Stimulated activated CD8-positive, alpha-beta memory T cell treated with anti-CD3 and anti-CD28 coated beads, Interleukin-7, amount 100 ng/mL, for 1 hour (primary cell): ENCODE measurements at places on chromosomes 16 and 17.

DNA sequence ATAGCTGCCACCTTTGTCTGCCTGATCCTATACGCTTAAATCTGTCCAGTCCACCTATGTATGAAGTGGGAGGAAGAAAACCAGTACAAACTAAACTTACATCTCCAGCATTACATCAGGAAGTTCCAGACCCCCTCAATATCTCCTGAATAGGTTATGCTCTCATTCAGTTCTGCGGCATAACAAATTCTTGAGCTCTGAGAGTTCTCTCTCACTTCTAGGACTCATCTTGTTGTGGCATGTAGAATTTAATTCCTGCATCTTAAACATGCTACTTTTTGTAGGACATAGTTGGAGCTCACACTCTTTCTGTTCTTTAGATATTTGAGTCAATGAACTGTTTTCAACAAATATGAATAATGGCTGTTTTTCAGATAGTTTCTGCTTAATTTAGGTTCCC is 662.5 kb downstream of the CDH11 start:
- DNase-seq = no peak

- no peak for DNase-seq
These were observed 20.8 kb upstream of the PEMT start for GRCh38 chr17:17612085-17613022.

GRCh38 chr16:75309899-75310430 is 58.5 kb upstream of the BCAR1 start:
- DNase-seq = no peak

GRCh38 chr16:57239107-57239506 is 6.0 kb upstream of the ARL2BP start:
- DNase-seq = no peak

- no peak for DNase-seq
These were observed 648 bp upstream of the ERCC4 start for GRCh38 chr16:13919330-13919682.

DNA sequence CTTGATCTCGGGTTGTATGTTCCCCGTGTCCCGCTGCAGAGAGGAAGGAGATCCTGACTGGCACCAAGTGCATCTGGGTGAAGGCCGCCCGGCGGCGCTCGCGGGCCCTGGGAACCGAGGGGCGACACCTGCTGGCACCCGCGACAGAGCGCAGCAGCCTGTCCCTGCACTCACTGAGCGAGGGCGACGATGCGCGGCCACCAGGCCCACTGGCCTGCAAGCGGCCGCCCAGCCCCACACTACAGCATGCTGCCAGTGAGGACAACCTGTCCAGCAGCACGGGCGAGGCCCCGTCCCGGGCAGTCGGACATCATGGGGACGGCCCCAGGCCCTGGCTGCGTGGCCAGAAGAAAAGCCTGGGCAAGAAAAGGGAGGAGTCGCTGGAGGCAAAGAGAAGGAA is 7.5 kb downstream of the BTBD17 start:
- DNase-seq = peak; percentile 22

- no peak for DNase-seq
These were observed 136.9 kb upstream of the DYNLRB2 start for GRCh38 chr16:80403894-80404293.

DNA sequence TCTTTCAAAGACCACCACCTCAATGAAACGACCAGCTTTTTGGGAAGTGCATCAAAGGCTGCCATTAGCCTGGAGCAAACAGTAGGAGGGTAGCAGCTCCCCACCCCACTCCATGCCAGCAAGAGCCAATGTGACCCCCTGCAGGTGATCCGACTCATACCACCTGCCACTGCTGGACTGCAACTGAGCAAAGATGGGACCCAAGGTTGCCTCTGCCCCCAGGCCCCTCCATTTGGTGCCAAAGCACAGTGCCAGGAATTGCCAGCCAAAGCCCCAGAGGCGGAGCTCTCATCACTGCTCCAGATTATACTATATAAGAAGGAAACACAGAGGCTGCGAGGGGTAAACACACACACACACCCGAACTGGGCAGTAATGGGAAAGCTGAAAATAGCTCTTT is 8.3 kb downstream of the PITPNM3 start:
- DNase-seq = no peak

DNA sequence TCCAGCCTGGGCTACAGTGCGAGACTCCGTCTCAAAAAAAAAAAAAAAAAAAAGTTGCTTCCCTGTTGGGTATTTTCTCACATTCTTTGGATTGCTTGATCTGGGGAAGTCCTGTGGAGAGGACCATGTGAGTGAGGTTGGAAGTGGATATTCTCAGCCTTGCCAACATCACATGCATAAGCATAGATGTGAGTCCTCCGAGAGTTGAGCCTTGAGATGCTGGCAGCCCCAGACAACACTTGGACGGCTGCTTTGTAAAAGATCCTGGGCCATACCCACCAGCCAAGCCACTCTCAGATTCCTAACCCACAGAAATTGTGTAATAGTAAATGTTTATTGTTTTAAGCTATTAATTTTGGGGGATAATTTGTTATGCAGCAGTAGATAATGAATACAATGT is 1570.0 kb upstream of the GOT2 start:
- DNase-seq = no peak

DNA sequence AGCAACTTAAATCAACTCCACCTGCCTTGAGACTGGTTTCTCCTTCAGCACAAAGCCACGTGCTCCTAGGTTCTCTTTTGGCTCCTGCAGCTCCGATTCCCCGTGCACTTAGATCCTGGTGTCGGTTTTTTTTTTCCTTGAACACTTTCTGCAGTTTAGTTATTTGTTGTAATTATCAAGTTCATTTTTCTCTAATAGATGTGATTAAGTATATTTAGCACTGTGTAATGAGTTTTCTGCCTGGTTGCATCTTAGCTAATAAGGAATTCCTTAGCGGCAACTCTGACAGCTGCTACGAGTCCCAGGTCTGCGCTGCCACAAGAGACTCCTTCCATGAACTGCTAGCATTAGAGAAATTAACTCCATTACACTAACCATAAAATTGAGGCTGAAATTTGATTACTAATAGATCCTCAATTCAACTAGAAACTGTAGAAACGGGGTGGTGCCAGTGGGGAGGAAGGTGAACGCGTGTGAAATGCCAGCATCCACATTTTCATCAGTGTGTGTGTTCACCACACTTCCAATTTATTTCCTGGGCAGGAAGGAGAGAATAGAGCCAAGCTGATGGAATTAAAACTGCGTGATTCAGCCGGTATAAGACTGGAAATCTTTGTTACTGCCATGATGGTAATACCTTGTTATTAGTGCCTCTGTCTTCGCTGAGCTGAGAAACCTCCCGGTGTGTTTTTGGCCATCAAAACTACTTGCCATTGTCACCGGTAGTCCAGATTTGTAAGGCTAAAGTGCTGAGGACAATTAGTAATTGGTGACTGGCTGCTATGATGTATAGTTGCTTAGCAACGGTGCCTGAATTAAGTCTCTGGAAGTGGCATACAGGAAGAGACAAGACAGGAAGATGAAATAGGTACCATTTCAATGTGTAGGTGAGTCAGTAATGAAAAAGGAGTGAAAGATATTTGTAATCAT is 232.4 kb downstream of the IRX3 start:
- no peak for DNase-seq

DNA sequence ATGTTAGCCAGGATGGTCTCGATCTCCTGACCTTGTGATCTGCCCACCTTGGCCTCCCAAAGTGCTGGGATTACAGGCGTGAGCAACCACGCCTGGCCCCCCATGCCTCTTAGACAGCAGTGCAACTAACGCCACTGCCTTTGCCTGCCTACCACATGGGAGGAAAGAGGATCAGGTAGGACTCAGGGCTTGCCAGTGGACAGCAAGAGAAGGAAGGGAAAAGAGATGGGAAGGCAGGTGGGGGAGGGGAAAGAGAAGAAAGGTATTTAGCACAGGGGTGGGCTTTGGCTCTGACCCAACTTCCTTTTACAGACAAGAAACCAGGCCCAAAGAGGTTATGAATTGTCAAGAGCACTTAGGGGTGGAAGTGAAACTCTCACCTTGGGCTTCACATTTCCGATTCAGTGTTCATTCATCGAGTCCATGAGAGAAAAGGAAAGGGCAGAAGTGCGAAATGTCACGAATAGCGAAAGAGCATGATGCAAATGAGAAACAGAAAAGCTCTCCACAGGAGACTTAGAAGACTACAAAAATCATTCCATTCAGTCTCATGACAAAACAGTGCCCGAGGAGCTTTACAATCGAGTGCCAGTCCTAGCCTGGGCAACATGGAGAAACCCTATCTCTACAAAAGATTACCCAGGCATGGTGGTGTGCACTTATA is 36.4 kb downstream of the CDK5R1 start:
- no peak for DNase-seq

DNA sequence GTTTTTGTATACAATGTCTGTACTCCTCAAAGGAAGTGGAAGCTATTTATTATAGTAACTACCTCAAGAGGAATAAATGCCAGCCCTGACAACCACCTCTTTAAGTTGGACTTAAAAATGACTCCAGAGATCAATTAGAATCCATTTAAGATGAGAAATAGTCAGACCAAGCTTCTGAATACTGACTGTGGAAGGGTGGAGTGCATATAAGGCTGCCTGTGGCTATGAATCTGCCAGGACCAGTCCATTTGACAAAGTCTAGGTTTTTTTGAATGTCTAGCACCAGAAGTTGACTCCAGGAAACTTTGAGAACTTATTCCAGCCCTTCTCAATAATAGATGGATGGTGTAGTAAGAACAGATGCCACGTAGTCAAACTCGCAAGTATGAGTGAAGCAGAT is 15.0 kb downstream of the OGFOD1 start:
- no peak for DNase-seq

DNA sequence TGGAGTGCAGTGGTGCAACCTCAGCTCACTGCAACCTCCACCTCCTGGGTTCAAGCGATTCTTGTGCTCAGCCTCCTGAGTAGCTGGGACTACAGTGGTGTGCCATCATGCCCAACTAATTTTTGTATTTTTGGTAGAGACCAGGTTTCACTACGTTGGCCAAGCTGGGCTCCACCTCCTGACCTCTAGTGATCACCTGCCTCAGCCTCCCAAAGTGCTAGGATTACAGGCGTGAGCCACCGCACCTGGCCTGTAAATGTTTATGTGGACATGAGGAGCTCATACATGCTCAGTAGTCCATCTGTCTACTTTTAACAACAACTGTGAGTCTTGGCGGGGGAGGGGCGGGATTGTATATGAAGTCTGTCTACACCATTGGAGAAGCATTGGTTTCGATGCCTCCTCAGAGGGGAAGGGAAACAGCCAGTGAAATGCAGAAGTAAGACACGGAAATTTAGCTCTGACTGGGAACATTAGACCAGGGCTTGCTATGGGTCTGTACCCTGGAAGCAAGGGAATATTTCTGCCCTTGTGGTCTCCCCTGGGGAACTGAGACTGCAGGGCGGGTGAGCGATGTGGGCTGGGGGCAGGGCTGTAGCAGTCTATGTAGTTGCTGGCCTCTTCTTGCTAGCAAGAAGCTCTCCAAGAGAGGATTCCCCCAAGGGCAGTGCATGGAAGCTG is 9.3 kb downstream of the NUBP1 start:
- no peak for DNase-seq

DNA sequence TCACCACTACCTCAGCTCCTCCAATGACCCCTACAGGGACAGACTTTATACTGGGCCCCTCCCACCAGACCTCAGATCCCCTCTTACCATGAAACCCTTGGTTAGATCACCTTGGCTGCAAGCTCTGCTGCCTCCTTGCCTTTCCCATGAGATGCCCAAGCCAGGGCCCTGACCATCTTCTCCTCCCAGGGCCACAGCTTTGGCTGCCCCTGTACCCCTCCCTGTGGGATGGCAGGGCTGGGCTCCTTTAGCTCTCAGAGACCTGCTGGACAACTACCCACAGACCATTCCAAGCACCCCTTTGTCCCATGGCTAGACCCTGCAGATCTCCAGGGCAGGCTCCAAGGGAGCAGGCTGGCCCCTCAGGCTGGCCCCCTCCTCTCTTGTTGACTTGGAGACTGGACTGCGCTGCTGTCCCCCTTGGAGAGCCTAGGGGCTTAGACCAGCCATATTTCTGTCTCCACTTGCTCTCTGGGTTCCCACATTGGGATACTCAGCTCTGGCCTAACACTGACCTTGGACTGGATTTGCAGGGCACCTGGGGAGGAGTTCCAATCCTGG is 1692.7 kb downstream of the TP53TG3F start:
- no peak for DNase-seq

GRCh38 chr16:57614536-57614935 is 13.9 kb upstream of the ADGRG1 start:
- no peak for DNase-seq

DNA sequence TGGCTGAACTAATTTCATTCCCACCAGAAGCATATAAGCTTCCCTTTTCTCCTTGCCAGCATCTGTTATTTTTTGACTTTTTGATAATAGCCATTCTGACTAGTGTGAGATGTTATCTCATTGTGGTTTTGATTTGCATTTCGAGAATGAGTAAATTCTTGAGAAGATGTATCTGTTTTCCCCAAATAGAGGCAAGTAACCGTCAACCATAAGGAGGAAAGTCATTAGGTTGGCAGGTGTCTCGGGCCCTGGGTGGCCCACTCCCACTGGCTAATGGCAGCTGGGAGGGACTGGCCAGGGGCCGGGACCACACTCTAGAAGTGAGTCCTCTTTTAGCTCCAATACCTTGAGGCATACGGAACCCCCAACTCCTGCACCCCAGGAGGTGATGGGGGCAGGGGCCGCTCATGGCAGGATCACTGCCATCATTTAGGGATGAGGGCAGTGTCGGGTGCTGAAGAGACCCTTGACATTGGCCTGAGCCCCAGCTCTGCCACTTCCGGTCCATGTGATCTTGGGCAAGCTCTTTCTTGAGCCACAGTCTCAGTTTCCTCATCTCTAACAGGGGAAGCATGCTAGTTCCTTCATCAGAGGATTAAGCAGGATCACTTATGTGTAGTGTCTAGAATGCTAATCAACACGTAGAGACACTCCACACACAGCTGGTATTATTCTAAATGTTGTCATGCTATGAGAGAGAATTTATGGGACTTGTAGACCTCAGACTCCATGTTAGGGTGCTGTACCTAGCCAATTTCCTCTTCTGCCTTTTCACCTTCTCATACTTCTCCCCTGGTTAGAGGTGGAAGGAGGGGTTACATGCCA is 44.3 kb downstream of the RGS9 start:
- DNase-seq = no peak

GRCh38 chr17:47239967-47240651 is 13.5 kb upstream of the ITGB3 start:
- no peak for DNase-seq
